ENCODE measurements at places on chromosomes 7 and 10.

- DNase-seq = no peak
Measured at GRCh38 chr10:79498291-79498829, 14.0 kb upstream of the EIF5AL1 start.

DNA sequence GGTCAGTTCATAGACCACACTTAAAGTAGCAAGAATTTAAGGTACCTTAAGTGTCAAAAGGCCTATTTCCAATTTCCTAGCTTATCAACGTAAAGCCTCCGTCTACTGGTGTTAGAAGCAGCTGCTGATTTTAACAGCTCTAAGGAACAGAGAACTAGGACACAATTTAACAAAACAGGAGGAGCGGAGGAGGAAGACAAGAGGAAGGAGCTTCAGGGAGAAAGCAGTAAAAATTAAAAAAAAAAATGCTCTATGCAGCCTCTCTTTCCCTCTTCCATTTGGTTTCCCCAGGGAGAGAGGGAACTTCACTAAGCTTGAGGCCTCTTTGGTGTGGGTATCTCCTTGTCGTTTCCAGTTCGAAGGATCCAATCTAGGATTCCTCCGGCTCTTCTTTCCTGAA is 22.7 kb downstream of the ARHGAP21 start:
- DNase-seq = no peak

DNA sequence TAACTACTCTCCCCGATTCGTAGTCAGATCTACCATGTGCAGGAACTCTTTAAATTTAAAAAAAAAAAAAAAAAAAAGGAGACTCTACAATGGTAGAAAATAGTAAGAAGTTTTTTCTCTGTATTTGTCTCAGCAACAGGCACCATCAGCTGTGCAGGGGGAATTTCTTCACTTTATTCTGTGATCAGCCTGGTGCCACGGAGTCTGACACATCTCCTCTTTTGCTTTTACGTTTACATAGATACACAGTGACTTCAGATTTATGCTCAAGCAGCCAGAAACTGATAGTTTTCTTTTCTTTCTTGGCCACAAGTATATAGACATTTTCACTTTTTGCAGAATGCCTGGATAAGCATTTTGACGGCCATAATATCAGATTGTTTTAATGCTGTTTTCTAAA is 190.6 kb upstream of the AKR1E2 start:
- DNase-seq = no peak

GRCh38 chr10:26887611-26888215 is 27.0 kb upstream of the ABI1 start:
- DNase-seq = no peak

DNA sequence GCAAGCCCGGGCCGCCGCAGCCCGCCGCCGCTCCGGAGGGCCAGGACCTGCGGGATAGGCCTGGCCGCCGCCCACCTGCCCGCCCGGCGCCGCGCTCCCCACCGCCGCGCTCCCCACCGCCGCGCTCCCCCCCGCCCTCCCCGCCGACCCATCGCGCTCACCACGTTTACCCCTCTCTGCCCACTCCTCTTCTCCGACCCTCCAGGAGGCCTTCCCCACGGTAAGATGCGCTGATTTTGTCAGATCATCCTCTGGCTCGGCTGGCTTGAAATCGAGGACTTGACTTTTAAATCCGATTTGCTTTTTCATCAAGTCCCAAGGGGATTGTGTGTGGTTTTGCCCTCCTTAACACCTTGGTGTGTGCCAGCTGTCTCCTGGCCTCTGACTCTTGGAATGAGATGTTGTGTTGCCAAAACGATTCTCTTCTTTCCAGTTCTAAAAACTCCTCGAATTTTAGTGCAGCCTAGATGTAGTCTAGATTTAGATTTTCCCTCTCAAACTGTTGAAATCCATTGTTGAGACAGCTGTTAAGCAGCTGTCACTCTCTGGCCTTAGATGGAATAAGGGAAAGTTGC is 738 bp downstream of the POM121 start:
- DNase-seq = no peak

GRCh38 chr10:80070057-80070456 is 8.4 kb upstream of the TMEM254 start:
- DNase-seq = no peak
